ENCODE measurements at places on chromosomes 2 and 18.
A peak's percentile ranks its signal among the peaks of the same experiment; 100 is the strongest.

DNA sequence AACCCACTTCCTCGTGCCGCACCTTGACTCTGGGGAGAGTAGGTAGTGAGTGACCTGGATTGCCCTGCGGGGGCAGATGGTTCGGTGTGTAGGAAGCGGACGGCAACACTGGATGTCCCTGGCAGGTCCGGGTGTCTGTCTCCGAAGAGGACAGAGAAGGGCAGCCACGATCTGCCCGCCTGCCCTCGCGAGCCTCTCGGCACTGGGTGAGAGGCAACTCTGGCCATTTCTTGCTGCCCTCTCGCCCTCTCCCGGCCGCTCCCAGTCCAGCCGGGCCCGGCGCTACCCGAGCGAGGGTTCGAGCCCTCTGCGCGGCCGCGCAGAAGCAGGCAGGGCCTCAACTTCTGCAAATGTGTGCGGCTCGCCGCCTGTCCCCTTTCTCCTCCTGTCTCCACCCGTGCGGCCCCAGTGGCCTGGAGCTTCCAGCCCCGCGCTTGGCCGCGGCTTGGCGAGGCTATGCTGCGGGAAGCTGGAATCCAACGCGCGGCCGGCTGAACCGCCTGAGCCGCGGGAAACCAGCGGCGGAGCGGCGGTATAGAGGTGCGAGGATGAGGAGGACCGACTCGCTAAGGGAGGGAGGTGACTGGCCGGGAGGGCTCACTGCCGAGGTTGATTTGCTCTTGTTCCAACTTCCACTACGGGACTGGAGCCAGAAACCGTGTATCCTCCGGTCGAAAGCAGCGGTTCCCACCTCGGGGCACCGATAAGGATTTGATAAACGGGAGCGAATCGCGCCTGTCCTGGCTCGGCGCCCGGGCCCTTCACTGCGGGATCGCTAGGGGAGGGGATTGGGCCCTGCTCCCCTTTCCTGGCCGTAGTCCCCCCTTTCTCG is 1.5 kb downstream of the EPAS1 start:
- peak; percentile 58 for DNase-seq

DNA sequence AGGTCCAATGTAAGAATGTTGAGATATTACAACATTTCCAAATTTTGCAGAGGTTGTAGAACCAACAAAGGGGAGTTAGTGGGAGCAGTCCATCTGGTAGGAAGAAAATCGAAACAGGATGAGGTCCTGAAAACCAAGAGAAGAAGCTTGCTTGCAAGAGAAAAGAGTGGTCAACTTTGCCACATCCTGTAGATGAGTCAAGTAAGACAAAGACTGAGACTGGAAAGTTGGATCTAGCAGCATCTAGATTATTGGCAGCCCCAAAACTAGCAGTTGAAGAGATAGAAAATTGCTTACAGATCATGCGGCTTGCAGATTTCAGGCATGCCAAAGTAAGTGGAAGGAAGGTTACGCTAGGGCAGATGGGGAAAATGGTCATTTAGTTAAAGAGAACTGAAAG is 378.9 kb downstream of the GRB14 start:
- DNase-seq: no peak

GRCh38 chr2:55901941-55902340 is 21.6 kb downstream of the EFEMP1 start:
- no peak for DNase-seq

GRCh38 chr2:237702441-237703391 is 75.3 kb downstream of the LRRFIP1 start:
- peak; percentile 44 for DNase-seq

GRCh38 chr2:201344663-201345366 is 12.3 kb downstream of the FLACC1 start:
- DNase-seq: no peak

DNA sequence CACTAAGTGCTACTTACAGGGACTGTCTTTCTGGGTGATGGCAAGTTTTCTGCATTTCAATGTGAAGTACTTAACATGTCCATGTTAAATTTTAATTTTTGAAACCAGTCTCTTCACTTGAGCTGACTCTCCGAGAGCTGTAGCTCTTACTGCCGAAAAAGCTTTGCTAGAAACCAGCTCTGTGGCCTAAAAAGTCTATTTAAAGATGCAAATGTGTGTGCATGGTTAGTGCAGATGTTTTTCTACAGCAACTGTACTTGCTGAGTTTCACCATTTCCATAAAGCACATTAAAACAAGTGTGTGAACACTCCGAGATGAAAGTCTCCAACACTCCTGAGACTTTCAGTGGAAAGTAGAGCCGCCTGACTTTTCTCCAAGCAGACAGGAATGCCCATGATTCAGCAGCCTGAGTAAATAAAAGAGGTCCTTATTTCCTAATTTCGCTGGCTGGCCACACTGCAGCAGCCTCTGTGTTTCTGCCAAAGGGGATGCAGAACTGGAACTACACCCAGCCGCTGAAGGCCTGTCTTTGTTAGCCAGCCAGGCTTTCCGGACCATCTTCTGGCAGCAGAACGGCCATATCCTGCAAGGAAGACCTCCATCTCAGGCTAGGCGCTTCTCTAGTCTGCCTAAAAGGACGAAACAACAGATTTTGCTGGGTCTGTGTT is 121.2 kb downstream of the ZNF521 start:
- peak; percentile 85 for DNase-seq

DNA sequence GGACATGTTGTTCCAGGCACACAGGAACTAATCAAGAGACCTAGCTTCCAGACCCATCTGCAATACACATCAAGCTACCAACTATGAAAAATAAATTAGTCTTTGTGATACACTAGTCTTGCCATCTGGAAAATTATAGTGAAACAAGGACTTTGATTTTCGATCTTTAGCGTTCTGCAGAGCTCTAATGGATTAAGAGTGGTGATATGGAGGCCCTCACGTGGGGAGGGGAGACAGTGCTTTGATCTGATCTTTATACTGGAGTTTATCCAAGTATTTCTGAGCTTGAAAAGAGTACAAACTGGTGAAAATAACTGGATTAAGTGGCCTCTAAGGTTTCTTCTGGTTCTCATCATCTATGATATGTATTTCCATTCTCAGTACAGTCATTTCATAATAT is 273.4 kb upstream of the CDH7 start:
- no peak for DNase-seq

DNA sequence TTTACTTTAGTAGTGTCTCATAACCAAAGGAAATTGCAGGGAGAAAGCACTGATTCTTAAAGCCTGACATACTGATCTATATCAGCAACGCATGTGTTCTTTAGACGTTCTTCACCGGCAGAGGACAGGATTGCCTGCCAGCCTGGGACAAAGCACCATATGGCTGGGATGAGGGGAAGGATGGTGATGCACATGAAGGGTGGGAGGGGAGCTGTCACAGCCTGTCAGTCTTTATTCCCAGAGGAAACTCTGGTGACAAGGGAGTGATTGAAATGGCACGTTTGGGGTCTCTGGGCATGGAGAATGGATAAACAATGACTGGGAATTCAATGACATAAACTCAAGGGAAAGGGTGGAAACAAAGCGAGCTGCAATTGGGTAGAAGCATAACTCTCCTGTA is 808.1 kb downstream of the DCC start:
- DNase-seq: no peak

DNA sequence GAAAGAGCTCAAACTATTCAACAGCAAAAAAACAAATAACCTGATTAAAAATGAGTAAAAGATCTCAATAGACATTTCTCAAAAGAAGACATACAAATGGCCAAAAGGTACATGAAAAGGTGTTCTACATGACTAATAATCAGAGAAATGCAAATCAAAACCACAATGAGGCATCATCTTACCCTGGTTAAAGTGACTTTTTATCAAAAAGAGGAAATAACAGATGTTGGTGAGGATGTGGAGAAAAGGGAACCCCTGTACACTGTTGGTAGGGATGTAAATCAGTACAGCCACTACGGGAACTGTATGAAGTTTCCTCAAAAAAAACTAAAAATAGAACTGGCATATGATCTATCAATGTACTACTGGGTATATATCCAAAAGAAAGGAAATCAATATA is 39.8 kb upstream of the TMEM163 start:
- DNase-seq: no peak

DNA sequence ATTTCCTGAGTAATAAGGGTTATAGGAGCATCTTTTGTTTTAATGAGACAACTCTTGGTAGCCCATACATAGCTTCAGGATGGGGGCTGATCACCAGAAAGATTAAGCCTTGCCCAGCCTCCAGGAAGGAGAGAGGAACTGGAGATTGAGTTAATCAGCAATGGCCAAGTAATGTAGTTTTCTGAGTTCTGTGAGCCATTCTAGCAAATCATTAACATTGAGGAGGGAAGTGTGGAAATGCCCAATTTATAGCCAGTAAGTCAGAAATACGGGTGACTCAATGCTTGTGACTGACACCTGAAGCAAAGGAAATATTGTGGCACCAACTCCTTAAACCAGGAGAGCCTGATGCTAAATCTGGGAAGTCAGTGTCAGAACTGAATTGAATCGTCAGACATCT is 205.1 kb upstream of the SRD5A2 start:
- DNase-seq: no peak

- no peak for DNase-seq
These were observed 195.7 kb upstream of the GALNT5 start for GRCh38 chr2:157061799-157062198.

DNA sequence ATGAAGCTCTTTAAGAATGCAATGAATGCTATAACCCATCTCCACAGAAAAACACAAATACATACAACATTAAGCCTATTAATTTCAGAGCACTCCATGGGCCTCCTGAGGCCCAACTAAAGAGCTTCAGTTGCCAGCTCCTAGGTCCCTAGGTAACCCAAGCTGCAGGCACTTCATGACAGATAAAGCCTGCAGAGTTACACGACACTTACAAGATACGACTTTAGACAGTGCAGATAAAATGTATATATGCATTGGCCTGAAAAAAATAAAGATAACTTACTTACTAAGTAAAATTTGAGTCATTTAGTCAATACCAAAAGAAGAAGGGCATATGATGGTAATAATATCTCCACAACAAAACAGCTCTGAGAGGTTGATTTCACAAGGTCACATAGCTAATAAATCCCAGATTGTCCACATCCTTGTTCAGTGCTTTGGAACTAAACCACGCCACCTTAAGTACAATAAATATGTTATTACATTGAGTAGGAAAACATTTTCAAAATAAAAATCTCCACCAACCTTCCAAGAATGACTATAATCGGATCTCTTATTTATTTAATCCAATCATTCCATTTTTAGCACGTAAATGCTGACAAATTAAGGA is 3.4 kb downstream of the MAP4K3 start:
- DNase-seq: no peak

All from head of caudate nucleus (tissue), 42 donors.